ENCODE measurements at places on chromosomes 4 and X. TPM values are rescaled to one million over a fixed set of nuclear protein-coding genes. Genes with fewer than 3 reads are reported as not detected.

DNA sequence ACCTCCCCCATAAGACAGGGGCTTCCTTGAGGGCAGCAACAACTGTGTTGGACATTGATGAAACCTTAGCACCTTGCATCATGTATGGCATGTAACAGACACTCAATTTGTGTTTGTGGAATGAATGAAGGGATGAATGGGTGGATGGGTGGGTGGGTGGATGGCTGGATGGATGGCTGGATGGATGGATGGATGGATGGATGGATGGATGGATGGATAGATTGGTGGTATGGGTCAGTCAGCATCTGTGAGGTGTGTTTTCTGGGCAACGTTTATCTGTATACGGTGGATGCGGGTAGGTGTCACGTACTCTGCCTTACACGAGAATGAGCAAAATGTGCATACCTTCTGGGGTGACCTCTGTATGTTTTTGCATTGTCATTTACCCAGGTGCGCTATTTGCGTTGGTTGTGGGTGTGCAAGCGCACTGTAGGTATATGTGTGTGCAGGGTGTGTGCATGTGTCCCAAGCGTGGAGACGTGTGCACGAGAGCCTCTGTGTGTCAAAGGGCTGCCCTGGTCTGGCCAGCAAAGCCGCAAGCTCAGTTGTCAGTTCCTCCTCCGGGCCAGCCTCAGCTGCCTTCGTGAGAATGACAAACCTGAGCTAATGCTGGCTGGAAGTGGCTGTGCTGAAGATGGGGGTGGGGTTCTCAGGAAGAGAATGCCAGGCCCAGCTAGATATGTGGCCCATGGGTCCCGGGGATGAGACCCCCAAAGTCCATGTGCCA is 26.5 kb downstream of the ELF4 start:
- no peak for ATAC-seq

- no peak for ATAC-seq
These were observed 3.4 kb downstream of the L1CAM start for GRCh38 chrX:153882557-153882956.

GRCh38 chr4:123667496-123667895 is 270.9 kb downstream of the SPRY1 start:
- peak; percentile 83 for ATAC-seq

DNA sequence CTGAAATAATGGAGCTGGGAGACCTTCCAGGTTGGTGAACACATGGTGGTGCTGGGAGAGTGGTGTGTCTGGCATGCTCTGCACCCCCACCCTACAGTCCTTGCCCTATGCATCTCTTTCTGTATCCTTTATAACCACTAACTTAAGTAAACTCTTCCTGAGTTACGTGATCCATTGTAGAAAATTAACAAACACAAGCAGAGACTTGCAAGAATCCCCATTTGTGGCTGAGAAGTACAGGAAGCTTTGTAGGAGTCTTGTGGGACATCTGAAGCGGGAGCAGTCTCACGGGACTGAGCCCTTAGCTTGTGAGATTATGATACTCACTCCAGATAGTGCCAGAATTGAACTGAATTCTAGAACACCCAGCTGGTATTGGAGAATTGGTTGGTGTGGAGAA is 14.3 kb upstream of the FAM13A start:
- ATAC-seq, result no peak

GRCh38 chrX:71253253-71254091 is 468 bp downstream of the ZMYM3 start:
- ATAC-seq, result no peak

- peak; percentile 46 for ATAC-seq
These were observed 24.2 kb downstream of the FGFBP1 start for GRCh38 chr4:15914291-15914690.

DNA sequence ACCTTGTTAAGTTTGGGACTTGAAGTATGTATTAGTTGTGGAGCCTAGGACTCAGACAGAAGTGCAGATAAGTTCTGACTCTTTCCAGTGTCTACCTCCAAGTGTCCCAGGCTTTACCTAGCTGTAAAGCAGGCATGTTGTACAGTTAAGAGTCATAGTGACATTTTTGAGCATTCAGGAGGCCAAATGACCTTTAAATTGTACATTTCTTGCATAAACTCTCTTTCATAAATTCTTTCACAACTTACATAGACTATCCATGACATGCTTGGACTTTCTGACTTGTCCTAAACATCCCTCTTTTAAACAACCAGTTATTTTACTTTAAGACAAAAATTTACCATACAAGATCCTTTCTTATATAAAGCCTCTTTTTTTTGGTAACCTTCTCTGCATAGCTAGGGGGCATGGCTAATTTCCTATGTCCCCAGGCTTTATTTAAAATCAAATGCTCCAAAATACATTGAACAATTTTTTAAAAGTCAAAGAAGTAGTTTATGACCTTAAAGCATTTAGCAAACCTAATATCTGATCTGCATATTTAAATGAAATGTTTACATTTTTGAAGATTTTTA is 40.1 kb upstream of the UGT8 start:
- no peak for ATAC-seq

GRCh38 chrX:149495573-149496071 is 9.5 kb downstream of the IDS start:
- ATAC-seq, result peak; percentile 87

GRCh38 chr4:1964443-1964842 is 44.3 kb downstream of the NELFA start:
- ATAC-seq, result no peak

DNA sequence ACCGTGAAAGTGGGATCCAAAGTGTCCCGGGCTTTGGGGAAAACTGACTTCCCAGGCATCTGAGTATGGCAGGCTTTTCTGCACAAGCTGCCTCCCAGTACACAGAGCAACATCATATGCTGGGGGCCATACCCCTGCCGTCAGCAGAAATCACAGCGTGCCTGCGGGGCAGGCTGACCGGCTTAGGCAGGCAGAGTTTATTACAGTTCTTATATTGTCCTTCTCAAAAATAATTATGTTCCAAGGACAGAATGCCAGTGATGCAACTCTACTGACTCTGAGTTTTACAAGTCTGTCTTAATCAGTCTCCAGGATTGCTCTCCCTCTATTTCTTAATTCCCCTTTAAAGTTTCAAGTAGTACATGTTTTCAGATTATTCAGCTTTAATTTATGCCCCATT is 37.0 kb downstream of the IL21 start:
- no peak for ATAC-seq

GRCh38 chr4:84994280-84994679 is 27.8 kb upstream of the WDFY3 start:
- no peak for ATAC-seq

- ATAC-seq, result no peak
These were observed 16.0 kb upstream of the TLR8 start for GRCh38 chrX:12890467-12890866.

DNA sequence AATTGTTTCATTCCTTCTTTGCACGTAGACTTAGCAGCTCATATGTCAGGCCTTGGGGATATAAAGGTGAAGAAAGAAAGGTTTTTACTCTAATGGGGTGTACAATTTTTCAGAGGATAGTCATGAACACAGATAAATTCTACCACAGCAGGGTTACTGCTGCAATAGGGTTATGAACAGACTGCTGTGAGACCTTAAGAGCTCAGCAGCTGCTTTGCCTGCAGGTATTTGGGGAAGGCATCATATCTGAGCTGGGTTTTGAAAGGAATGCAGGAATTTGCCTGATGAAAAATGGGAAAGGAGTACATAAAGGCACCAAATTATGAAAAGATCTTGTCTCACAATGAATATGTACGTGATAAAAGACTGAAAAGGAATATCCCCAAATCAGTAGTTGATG is 128.9 kb downstream of the CEP135 start:
- no peak for ATAC-seq

DNA sequence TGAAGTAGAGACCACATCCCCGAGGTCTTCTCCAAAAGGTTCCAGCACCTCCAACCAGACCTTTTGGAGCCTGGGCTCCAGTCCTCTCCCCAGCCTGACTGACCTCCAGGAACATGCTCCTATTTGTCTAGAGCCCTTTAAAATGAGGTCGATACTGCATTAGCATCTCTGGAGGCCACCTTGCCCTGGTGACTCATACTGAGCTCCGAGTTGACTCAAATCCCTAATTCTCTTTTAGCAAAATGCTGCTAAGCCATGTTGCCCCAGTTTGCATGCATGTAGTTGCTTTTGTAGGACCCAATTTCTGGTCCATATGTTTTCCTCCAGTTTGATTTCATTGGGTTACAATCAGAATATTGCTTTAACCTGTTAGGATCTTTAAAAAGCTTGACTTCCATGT is 43.5 kb upstream of the CITED1 start:
- no peak for ATAC-seq

GRCh38 chr4:189092581-189092980 is 848.1 kb upstream of the FRG1 start:
- no peak for ATAC-seq

DNA sequence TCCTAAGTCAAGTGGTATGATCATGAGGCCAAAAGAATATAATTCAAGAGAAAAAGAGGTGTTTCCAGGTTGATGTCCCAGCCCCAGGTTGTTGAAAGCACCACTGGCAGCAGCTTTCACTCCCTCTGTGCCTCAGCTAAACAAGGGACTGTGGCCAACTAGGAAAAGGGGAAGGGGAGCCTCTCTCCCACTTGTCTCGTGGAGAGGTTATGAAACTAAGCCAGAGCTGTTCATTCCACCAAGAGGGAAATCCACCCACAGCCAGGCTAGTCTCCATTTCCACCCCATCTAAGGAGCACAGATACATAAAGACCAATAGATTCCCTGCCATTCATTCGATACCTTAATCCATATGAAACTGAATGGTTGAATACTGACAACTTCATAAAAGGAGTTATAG is 8.1 kb downstream of the ANXA5 start:
- no peak for ATAC-seq

GRCh38 chr4:52247941-52248340 is 196.8 kb downstream of the SPATA18 start:
- no peak for ATAC-seq

DNA sequence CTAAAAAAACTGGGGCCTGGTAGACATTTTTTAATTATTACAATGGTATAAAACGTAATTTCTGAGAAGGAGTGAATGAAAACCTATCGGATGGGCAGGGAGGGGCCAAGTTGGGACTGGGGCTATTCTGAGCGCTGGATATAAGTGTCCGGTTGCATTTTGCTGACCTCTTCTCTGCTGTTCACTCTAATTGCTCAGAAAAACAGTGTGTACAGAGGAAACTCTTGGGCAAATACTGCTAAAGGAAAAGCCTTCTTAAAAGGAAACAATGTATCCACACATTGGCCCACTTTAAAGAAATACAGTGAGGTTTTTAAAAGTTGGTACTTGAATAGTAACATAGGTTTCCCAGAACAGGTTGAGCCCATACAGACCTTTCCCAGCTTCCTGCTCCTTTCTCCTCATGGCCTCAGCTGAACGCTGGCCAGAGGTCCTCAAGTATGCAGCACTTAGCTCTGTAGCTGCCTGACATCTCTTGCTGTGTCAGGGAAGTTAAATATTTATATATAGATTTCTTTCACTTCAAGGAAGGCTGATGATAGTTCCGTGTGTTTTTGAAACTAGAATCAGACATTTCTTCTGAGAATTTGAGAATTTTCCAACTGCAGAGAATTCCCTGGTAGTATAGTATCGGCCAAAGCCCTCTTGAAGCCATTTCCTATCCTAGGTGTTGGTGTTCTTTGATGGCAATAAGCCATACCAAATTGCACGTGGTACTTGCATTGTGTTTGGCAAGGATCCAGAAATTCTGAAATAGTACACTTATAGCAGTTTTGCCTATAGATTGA is 97.1 kb upstream of the SLC4A4 start:
- ATAC-seq, result no peak

- ATAC-seq, result no peak
These were observed 265.3 kb downstream of the ZNF674 start for GRCh38 chrX:46279925-46280313.

- no peak for ATAC-seq
These were observed 5.1 kb downstream of the STARD8 start for GRCh38 chrX:68652326-68653170.

- no peak for ATAC-seq
These were observed 306.9 kb upstream of the FGF13 start for GRCh38 chrX:139018436-139018835.

DNA sequence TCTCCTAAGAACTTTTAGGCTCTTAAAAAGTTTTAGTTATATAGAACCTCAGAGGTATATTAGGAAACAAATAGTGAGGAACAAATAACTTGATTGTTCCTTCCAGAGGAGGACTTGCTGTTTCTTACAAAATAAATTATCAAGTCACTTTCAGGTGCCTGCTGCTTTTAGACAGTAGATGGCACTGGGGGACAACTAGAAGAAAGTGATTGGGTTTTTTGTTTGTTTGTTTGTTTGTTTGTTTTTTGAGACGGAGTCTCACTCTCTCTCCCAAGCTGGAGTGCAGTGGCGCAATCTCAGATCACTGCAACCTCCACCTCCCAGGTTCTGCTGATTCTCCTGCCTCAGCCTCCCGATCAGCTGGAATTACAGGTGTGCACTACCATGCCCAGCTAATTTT is 35.4 kb upstream of the CDKL5 start:
- ATAC-seq, result no peak

- no peak for ATAC-seq
These were observed 26.6 kb downstream of the ZRSR2 start for GRCh38 chrX:15816886-15817285.

DNA sequence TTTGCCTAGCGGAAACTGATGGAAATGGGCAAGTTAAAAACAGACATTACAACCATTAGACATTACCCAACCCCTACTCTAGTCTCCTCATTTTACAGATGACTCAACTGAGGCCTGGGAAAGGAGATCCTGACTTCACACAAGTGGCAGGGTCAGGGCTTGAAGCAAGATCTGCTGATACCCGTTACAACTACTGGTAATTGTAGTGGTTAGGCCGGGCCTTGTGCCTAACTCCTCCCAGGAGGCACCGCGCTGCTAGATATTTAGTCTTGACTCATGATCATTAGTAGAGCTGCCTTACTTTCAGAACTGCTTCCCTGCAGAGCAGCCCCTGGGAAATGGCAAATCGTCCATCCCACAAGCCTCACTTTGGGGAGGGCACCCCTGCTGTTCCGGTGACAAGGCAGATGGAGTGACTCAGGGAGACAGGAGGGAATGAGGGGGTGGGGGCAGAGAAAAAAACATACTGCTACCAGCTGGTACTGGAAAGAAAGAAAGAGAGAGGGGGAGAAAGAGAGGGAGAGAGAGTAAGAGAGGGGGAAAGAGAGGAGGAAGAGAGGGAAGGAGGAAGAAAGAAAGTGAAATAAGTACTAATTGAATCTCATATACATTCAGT is 12.2 kb downstream of the ARHGEF6 start:
- peak; percentile 45 for ATAC-seq

DNA sequence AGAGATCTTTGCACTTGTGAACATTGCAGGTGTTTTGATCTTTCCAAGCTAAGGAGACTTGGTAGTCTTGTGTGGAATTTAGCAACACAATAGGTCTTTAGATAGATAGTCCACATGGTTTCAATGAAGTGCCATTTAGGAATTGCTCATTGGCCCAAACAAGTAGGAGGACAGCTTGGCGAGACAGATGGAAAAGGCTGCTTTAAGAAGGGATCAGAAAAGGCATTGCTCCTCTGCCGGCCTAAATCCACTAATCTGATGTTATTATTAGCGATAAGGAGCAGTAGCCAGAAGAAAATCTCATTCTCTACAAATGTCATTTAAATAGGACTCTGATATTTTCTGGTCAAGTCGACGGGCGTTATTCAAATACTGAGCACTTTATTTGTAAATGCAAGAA is 99.7 kb downstream of the AFF2 start:
- no peak for ATAC-seq

Gene ARHGEF38
- total RNA-seq, result 0.32 TPM

Gene SERPINA7
- total RNA-seq, result not detected

Gene CA5B
- total RNA-seq, result 10.6 TPM

Gene FATE1
- not detected for total RNA-seq

Gene EPHA5
- total RNA-seq, result not detected

Gene F9
- not detected for total RNA-seq

Gene ARR3
- total RNA-seq, result not detected

Gene IGBP1
- 36.5 TPM for total RNA-seq

Gene SULT1B1
- 1.3 TPM for total RNA-seq

Gene CCDC149
- 2.7 TPM for total RNA-seq

Gene ZNF518B
- 13.4 TPM for total RNA-seq

Measured in esophagus mucosa (tissue), 1 donor.